ENCODE measurements at places on chromosomes 11 and 22.

- no peak for DNase-seq
Observed at GRCh38 chr11:10002221-10002620, 291.8 kb downstream of the SBF2 start.

- no peak for DNase-seq
Observed at GRCh38 chr11:117744471-117745150, 52.4 kb downstream of the DSCAML1 start.

DNA sequence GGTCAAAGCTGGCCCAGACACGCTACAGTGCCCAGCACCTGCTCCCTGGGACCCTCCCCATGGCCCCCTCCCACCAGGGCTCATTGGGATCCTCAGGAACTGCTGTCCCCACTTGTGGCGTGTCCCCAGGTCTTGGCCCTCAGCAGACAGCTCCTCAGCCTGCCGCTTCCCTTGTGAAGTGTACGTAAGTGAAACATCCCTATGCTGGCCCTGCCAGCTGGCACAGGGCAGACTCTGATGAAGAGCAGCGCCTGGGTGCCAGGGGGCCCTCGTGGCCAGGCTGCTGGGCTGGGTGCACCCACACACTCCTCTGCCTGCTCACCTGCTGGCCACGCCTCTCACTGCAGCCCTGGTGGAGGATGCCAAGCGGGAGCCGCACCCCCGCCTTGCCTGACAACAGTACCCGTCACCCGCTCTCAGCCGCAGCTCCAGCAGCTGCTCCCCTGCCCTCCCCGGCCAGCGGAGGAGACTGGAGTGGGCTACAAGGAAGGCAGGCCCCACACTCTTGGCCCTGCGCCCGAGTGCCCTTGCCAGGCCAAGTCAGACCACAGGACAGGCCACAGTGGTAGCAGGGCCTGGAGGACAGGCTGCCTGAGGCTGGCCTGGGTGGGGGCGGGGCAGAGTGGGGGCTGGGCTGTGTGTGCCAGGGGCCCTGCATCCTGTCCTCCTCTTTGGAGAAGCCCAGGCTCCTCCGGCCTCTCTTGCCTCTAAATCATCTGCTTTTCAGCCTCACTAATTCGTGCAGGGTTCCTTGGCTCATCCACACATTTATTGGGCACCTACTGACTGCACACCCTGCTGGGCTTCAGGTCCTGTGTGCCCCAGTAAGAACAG lies 39.5 kb downstream of the IGF2 start:
- no peak for DNase-seq

- DNase-seq = no peak
Observed at GRCh38 chr22:27986459-27986858, 67.4 kb upstream of the PITPNB start.

- no peak for DNase-seq
Observed at GRCh38 chr22:35995348-35995747, 33.3 kb downstream of the RBFOX2 start.

GRCh38 chr11:47499614-47500013 lies 50.7 kb upstream of the RAPSN start:
- DNase-seq = no peak

DNA sequence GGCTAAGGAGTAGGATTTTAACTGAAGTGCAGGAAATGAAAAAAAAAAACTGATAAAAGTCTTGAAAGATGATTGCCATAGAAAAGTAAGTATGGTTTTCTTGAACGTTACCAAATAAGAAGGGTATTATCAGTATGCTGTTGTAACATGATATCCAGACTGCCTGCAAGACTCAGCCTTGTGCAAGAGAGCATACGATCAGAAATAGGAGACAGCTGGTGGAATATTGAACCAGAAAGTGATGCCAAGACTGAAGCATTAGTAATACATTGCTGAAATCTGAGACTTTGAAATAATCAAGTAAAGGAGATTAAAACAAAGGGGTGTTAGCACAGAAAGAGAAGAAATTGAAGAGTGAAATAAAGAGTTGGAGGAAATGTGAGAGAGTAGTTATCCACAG lies 452.7 kb upstream of the CNTN5 start:
- no peak for DNase-seq

DNA sequence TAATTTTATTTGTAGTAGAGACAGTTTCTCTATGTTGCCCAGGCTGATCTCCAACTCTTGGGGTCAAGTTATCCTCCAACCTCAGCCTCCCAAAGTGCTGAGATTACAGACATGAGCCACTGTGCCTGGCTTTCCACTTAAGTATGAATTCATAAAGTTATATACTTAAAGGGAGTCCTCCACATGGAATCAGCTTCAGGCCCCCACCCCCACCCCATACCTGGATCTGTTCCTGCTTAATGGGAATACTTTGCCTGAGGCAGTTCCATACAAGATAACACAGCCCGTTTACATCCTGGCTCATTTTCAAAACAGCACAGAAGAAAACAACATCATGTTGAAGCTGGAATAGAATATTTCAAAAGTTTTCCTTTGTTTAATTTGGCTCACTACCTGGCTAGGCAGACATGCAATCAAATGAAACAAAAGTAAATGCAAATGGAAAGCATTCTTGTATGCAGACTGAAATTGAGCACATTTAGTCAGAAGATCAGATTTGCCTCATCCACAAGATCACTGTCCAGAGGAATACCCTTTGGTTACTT lies 82.4 kb downstream of the FAT3 start:
- no peak for DNase-seq

DNA sequence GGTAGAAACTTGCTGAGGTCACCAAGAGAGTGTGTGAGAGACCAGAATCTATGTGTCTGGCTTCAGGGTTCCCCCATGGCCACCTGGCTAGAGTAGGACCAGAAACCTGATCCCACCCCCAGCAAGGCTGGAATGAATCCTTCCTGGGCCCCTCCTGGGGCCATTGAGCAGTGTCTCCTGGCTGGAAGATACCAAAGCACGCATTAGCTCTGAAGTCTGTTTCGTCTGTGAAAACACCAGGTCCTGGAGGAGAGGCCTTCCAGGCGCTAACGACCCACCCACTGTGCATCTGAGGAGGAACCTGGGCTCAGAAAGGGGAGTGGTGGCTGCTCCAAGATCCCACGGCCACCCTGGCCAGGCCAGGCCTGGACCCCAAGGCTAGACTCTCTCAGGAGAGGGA lies 15.5 kb upstream of the TSKU start:
- no peak for DNase-seq

- no peak for DNase-seq
Observed at GRCh38 chr11:76850815-76851214, 9.9 kb upstream of the ACER3 start.
